ENCODE measurements at places on chromosomes 6 and 20.

DNA sequence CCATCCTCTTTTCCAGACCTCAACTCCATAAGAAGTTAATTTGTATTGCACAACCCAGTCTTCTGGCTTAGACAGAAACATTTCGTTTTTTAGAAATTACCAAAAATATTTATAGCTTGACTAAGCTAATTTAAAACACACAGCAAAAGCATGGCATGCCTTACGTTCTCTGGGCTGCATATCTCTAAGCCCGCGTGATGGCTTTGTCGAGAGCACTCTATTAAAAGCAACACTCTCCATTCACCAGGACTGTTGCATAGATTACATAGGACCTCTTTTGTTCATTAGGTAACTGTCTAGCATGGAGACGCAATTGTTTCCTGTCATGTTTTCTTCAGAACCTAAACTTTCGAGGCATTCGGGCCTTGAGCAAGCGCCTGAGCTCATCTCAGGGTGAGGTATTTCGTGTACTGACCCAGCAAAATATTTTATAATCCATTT lies 104.5 kb downstream of the IBTK start:
- peak; percentile 61 for DNase-seq

DNA sequence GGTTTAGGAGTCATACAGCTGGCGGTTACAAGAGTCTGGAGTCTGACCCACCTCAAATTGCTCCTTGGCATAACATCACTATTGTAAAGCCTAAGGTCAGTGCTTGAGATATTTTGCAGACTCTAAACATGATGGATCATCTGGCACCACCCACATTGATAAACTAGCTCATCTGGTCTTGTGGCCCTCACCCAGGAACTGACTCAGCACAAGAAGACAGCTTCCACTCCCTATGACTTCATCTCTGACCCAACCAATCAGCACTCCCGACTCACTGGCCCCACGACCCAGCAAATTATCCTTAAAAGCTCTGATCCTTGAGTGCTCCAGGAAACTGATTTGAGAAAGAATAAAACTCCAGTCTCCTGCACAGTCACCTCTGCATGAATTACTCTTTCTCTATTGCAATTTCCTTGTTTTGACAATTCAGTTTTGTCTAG lies 115.9 kb downstream of the CD24 start:
- DNase-seq: no peak

GRCh38 chr20:54254596-54254995 lies 46.7 kb downstream of the PFDN4 start:
- DNase-seq: no peak

- DNase-seq: no peak
Measured at GRCh38 chr20:47597090-47597489, 95.4 kb downstream of the NCOA3 start.
